ENCODE measurements at places on chromosomes 7 and 10.

DNA sequence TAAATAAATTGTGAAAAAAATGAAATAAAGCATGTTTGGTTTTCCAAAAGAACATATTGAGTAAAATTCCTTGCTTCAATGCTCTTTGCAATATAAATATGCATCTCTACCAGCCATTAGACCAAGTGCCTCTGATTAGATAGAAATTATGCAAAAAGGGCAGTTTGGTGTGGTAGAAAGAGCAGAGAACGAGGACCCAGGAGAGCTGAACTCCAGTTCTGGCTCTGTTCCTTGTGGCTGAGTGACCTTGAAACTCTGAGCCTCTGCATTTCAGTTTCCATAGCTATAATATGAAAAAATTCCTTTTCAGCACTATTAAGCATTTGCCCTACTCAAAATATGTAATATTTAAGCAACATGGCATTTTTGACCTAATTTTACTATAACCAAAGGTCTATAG, 36.5 kb downstream of the COL1A2 start:
- DNase-seq, result no peak

- DNase-seq, result peak; percentile 14
Measured at GRCh38 chr7:29609162-29610037, 45.8 kb downstream of the PRR15 start.

DNA sequence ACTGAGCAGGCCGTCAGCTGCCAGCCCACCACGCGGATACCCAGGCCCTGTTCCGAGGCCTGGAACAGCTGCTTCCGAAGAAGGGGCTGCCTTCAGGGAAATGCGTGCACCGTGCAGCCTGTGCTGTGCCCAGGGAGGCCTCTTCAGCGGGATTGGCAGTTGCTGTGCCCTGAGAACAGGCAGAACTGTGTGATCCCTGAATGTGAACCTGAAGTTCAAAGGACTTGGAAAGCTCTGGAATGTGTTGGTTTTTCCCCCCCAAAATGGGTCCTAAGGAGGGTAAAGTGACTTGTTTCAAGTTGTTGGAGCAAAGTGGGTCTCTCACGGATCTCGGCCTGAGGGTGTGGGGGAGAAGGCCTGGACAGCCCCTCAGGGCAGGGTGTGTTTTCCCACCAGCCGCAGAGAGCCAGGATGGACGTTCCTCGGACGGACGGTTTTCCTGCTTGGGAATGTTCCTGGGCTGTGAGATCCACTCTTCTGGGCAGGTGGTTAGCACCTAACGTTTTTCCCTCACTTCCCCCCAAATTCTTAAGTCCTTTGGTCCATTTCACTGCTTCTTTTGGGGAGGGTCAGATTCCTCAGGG, 2.1 kb downstream of the SPRN start:
- DNase-seq, result no peak

GRCh38 chr10:28365840-28366239, 63.0 kb upstream of the MPP7 start:
- DNase-seq, result no peak

DNA sequence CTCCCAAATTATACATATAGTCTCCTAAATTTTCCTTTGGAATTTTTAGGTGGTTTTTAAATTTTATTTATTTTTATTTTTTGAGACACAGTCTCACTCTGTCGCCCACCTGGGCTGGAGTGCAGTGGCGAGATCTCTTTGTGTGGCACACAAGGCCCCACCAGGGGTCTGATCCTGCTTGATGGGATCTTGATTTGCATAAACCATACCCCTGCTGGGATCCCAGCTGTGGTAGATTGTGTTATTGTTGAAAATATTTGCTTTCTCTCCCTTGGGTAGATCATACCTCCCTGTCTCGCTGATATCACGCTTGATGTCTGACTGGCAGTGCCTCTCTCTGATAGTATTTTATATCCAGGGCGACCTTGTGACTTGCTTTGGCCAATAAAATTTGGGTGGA, 5.6 kb upstream of the MUC3A start:
- no peak for DNase-seq

DNA sequence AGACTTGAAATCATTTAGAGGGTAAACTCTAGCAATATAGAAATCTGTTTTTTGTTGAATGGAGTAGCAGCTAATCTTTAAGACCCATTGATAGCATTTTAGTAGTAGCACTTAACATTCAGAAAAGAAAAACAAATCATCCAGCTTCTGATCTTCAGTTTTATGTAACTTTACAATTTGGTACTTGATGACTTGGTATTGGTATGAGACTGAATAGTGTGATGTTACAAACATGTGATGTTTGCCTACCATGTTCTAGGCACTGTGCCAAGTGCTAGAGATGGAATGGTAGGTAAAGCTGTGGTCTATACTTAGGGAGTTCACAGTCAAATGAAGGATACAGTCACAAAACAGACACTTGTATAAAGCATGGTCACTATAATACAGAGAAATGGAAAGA, 21.3 kb downstream of the ZEB1 start:
- no peak for DNase-seq

DNA sequence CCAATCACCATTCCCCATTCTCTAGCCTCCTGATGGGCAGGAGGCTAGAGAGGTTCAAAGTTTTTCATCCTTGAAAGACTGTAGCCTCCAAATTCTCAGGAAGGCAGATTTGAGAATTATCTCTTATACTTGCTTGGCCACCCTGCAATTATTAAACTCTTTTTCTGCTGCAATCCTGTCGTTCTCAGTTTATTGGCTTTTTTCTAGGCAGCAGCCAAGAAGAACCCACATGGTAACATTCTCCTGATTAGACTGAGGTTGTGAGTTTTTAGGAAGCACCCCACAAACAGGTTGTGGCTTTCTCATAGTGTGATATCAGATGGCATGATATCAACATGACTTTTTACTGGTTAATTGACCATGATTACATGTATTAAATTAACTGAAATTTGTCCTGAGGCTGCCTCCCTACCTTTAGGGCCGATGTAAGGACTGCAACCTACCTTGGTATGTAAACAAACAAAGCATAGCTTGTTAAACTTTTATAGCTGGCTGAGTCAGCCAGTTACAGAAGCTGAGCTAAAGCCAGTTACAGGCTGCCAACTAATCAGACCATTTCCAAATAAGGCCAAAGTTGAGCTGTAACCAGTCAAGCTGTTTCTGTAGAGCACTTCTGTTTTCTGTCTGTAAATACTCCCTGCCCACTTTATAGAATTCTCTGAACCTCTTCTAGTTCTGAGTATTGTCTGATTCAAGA, 3.2 kb upstream of the ZNF248 start:
- peak; percentile 89 for DNase-seq

All from fibroblast of villous mesenchyme (primary cell).